ENCODE measurements at places on chromosomes 7 and 10.
A peak's percentile ranks its signal among the peaks of the same experiment; 100 is the strongest.

DNA sequence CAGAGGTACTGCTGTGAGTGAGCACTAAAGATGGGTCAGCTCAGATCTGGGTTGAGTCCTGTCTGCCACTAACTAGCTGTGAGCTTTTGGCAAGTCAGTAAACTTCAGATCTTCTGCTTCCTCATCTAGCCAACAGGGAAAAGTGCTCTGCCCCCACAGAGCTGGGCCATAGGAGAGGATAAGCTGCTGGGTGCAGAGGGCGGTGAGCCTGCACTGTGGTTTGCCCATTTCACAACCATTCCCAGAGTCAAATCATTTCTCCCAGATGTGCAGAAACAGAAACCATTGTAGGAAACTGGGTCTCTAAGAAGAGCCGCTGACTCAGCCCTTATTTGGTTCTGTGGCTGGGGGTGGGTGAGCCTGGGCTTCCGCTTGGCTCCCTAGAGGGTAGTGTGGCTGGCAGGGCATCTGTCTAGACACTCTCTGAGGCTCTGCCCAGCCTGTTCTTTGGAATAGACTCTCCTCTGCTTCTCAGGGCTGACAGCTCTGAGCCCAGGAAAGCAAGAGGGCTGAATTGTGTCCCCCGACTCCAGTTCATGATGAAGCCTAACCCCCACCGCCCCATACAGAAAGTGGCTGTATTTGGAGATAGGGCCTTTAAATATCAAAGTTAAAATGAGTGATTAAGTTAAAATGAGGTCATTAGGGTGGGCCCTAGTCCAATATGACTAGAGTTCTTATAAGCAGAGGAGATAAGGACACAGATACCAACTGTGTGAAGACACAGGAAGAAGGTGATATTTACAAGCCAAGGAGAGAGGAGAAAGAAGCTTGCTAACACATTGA is 29.5 kb upstream of the ARHGAP22 start:
- peak; percentile 18 for DNase-seq

GRCh38 chr7:150428671-150429451 is 21.6 kb upstream of the GIMAP8 start:
- DNase-seq = no peak

- DNase-seq = no peak
These were observed 45.2 kb downstream of the INPP5A start for GRCh38 chr10:132582771-132583170.

DNA sequence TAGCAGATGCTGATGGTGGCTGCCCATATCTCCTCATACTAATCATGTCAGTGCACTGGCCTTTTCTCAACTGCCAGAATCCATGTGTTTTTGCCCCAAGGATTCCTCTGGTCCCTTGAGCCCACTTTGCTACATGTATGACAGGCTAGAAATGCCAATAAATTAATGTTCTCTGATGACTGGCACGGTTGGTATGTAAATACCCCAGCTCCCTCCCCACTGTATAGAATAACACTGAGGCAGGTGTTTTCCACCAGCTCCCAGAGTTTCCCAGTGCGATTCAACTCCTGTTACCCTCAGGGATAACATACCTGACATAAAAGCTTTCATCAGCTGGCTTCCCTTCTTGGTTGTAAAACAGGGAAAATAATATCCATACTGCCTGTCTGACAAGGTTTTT is 9.0 kb upstream of the PLEKHS1 start:
- no peak for DNase-seq

DNA sequence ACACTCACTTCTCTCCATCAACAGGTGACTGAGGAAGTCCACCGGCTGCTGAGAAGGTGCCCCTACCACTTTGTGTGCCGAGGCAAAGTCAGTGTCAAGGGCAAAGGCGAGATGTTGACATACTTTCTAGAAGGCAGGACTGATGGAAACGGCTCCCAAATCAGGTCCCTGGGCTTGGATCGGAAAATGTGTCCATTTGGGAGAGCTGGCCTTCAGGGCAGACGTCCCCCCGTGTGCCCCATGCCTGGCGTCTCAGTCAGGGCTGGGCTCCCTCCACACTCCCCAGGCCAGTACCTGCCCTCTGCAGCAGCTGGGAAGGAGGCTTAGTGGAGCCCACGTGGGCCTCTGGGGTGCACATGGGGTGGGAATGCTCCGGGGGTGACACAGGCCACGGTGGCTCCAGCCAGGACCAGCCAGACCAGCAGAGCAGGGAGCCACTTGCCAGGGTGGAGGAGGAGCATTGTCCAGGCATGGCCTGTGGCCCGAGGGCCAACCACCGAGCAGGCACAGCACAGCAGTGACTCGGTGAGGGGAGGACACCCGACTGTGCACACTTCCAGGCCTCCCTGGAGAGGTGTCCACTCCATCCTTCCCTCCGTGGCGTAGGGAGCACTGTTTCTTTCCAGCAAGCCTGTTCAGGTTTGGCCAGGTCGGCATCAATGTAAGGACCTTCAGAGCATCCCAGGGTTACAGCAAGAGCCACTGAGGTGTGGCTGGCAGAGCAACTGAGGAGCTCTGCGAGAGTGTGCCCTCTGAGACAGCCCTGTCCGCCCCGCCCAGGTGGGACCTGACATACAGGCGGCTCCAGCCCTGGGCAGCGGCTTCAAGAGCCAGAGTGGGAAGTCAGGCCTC is 139.7 kb downstream of the ADCY1 start:
- DNase-seq = no peak

- no peak for DNase-seq
These were observed 182.4 kb downstream of the PTEN start for GRCh38 chr10:88045656-88046415.

DNA sequence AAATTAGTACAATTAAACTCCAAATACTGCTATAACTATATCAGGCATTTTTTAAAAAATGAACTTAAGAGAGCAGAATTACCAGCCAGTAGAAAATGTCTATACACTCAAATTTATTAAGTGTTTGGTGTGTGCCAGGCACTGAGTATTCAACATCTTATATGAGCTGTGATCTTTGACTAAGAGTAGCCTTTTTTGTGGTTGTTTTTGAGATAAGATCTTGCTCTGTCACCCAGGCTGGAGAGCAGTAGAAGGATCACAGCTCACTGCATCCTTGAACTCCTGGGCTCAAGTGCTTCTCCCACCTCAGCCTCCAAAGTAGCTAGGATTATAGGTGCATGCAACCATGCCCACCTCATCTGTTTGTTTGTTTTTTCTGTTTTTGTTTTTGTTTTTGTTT is 102.5 kb upstream of the CELF2 start:
- DNase-seq = no peak

GRCh38 chr7:99429756-99430155 is 8.8 kb downstream of the PTCD1 start:
- no peak for DNase-seq

DNA sequence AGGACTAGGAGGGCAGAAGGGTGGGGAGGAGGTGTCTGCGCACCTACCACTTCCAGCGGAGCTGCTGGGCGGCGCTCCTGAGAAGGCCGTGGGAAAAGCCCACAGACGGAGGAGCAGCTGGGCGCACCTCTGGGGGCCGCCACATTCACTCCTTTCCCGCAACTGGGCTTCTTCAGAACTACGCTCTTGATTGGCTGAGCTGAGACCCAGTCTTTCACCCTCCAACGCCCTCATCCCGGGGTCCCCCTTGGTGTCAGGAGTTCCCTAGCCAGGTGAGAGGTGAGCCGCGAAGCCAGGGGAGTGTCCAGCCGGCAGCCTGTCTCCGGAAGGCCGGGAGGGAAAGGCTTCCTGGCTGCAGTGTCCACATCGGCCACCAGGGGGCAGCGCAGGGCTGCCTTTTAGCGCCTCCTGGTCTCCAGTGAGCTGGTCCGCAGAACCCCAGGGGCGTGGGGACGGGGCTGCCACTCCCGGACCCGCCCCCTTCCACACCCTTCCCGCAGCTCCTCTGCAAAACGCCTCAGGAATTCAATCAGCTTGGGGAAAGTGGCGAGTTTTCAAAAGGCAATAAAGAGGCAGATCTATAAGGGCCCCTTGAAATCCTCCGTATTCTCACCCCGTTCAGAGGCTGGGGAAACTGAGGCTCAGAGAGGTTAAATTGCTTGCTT is 98.8 kb downstream of the CHST15 start:
- no peak for DNase-seq

GRCh38 chr10:133475425-133475734 is 21.6 kb downstream of the SCART1 start:
- DNase-seq = no peak

DNA sequence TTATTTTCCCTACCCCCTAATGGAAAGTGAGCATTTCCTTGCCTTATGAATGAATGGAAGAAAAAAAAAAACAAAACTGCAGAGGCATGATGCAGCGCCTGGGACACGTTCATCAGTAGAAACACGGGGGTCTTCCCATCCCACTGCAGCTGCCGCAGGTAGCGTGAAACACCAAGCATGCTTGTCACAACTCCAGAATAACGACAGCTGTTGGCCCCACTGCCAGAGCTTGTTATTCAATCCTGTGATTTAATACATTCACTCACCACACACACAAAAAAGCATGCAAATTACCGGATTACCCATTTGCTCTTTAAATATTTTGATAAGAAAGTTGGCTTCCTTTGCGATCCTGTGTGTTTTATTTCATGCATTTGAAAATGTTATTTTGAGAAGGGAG is 48.4 kb upstream of the GNA12 start:
- DNase-seq = no peak

GRCh38 chr7:83161899-83162401 is 734 bp downstream of the PCLO start:
- DNase-seq = no peak

GRCh38 chr10:77873536-77874380 is 52.8 kb downstream of the DLG5 start:
- DNase-seq = no peak

DNA sequence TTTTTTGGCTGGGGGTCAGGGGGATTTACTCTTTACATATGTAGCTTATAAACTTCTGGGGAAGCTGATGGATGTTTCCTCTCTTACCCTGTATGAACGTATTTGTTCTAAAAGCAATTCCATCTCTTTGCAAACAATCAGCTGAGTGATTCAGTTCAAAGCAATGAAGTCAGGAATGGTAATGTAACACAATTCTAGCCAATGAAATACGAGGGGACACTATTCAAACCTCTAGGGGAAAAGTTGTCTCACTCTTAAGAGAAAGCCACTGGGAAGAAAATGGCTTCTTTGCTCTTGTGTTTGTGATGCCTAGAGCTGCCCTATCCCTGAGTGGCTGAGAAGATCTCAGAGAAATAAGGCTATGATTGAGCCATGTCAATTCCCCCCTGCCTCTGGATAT is 134.8 kb upstream of the SEMA3C start:
- no peak for DNase-seq

DNA sequence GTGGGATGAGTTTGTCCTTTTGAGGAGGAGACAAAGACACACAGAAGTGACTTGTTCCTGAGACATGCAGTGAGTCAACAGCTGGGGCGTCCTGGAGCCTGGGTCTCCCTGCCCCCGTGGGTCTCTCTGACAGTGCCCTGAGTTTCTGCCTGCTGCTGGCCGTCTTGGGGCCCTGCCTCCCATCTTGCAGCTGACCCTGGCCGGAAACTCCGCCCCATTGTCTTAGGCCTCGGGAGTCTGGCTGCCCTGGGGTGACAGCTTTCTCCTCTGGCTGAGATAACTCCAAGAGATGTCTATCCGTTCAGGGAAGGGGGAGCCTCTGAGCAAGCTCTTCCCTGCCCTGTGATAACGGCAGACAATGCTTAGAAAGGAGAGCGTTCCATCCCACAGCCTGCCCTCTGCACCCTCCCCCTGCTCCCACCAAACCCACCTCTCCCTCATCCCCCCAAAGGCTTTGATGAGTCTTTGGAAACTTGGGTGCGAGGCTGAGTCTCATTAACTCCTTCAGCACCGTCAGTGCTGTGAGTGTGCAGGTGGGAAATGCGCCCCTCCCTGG is 69.5 kb upstream of the PODXL start:
- DNase-seq = no peak

- DNase-seq = peak; percentile 68
These were observed 1115.6 kb upstream of the GHITM start for GRCh38 chr10:83023662-83024061.

DNA sequence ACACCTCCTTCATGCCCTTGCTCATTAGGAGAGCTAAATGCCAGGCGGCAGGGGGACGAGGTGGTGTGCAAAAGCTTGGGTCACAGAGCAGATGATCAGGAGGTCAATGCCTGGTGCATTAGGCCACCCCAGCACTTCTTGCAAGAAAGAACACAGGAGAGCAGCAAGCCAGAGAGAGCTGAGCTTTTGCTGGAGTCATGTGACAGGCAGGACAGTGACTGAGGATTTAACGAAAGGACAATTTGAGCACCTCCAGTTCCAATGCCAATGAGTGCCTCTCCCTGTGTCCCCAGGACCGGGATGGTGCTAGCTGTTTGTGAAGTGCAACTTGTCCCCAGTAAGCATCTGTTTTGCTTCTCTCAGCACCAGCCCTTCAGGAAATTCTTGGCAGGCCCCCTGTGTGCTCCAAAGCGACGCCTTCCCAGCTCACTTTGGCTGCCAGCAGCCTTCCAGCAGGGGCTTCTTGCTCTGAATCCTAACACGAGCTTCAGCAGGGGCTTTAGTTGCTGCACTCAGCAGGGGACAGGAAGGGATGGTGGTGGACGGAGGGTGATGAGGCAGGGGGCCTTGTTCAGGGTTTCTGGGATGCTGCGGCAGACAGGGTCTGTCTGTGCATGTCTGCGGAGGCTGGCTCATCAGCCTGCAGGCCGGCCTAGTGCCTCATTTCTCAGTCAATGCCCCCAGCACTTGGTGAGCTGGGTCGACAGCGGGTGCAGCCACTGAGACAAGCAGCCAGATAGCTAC is 368.1 kb downstream of the RPS24 start:
- DNase-seq = peak; percentile 34

GRCh38 chr10:61985715-61986114 is 84.2 kb downstream of the ARID5B start:
- DNase-seq = no peak

GRCh38 chr7:96300986-96301385 is 20.9 kb downstream of the SLC25A13 start:
- DNase-seq = no peak

DNA sequence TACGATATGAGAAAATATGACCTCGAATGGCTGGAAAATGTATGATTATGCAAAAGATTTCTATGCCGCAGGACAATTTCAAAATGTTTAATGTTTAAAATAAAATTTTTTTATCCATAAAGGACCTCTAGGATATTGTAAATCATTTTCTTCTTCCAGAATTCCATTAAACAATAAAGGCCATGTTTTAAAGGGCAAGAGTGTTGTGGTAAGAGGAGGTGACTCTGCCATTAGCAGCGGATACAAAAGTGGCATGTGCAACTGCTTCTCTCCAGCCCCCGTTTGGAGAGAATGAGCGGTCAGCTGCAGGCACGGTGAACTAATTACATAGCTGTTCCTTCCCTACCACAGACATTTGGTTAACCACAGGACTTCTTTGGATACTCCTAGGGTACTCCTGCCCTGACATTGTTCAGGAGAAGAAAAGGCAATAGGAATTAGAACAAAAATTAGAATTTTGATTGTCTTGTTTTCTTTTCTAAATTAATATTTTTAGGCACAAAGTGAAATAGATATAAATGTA is 63.8 kb downstream of the HBP1 start:
- DNase-seq = no peak

All from SK-N-MC (cell line).